GF-D8 (cell line): ENCODE measurements at places on chromosomes 13 and 19.

DNA sequence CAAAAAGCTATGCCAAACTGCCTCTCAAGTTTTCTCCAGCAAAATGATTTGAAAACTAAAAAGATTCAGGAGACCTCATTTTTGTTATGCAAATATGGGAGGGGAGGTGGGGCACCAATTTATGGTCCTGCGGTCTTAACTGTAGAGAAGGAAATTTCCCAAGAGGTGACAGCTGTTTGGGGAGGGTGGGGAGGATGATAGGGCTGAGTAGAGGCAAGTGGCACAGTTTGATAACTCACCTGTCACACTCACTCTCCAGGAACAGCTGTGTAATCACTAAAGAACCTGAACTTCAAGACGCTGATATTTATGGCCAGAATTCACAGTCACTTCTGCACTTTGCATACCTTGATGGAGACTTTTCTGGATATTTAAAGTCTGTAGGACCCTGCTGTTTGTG lies 232.9 kb upstream of the STARD13 start:
- no peak for DNase-seq

DNA sequence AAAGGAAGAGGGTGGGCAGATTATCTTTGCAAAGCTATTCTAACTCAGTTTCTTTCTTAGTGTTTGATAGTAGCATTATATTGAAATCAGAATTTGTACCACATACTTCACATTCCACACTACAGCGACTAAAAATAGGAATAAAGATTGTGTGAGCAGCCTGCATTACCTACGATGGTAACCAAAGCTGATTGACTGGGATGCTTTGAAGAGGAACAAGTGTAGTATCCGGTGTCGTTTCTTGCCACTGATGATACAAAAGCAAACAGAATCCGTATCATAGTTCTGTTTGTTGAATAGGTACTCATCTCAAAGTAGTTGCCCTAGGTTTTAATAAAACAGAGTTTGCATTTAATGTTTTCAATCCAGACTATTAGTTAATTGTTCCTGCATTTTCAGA lies 51.2 kb downstream of the FLT3 start:
- DNase-seq: no peak

GRCh38 chr19:3257071-3257470 lies 32.6 kb downstream of the CELF5 start:
- DNase-seq: no peak

DNA sequence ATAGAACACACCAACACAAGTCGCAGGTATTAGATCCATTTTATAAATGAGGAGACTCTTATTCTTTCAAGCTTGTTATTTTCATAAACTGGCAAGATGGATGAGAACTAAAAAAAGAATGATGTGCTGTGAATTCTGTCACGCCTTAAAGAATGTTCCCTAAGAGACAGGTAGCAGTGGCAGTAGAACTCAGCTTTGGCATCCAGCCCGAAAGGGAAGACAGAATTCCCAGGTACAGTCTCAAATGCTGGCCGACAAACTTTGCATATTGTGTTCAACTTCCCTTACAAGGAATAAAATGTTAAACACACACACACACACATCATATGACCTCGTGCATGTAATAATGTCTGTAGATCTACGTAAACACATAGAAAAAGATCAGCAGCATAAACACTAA lies 3.2 kb downstream of the TMEM272 start:
- DNase-seq: no peak

- no peak for DNase-seq
Observed at GRCh38 chr19:42249769-42250168, 5.2 kb downstream of the ERF start.

DNA sequence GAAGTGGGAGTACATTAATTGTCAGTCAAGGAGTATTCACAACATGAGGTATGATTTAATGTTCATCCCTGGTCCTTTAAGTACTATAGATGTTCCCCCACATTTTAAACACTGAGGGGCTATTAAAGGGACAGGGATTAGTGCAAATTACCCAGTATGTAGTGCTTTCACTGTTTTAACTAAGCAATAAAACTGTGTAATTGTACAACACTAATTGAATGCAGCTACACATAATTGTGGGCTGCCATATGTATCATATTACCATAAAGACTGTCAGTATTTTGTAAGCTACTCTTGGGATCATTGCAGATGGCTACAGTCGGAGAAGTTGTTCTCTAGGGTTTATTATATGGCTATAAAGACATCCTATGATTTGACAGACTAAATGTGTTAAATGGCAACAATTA lies 316.6 kb downstream of the DCLK1 start:
- DNase-seq: no peak
